ENCODE measurements at places on chromosomes 7 and 10.

GRCh38 chr10:1643161-1643907, 94.0 kb downstream of the ADARB2 start:
- DNase-seq = no peak

DNA sequence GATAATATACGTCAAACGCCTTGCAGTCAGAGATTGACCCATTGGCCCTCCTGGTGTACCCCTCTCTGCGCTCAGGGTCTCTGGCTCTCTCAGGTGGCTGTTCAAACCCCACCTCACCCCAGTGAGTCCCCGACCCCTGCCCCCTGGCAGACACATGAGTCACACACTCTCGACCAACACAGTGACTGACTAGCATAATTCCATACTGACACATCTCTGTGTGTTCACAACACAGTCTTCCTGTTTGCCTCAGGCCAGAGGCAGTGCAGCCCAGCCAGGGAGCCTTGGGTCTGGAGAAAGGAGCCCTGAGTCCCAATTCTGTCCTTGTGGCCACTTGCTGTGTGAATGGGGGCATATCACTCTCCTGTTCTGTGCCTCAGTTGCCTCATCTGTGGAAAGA, 40.1 kb downstream of the PALD1 start:
- DNase-seq = no peak

DNA sequence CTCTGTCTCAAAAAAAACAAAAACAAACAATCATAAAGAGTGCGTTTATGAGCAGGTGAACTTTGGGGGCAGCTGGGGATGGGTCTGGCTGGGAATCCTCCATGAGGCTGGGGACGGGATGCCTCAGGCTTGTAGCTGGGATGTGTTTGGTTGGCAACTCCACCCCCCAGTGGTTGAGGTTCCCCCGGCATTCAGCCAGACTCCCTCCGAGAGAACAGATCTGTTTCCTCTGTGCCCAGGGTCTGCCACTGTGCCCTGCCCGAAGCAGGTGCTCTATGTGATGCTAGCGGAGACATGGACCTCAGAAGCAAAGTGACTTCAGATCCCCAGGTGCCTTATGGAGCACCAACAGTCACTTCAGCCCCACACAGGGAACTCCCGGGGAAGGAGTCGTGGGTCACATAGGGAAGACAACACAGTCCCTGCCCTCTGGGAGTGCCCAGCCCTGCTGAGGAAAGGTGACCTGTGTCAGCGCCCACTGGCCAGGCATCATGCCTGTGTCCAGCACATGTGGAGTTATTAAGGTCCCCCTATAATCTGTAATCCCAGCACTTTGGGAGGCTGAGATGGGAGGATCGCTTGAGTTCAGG, 29.3 kb upstream of the GTF2IRD1 start:
- no peak for DNase-seq

- no peak for DNase-seq
These were observed 37.0 kb downstream of the CPVL start for GRCh38 chr7:29109358-29109757.

- no peak for DNase-seq
These were observed 43.5 kb upstream of the FXYD4 start for GRCh38 chr10:43327986-43328385.

- no peak for DNase-seq
These were observed 73.2 kb downstream of the WNT2 start for GRCh38 chr7:117249696-117250095.

GRCh38 chr7:151206914-151207313, 3.4 kb downstream of the H2BK1 start:
- peak; percentile 52 for DNase-seq

- no peak for DNase-seq
These were observed 1037.1 kb downstream of the REEP3 start for GRCh38 chr10:64558094-64558835.

DNA sequence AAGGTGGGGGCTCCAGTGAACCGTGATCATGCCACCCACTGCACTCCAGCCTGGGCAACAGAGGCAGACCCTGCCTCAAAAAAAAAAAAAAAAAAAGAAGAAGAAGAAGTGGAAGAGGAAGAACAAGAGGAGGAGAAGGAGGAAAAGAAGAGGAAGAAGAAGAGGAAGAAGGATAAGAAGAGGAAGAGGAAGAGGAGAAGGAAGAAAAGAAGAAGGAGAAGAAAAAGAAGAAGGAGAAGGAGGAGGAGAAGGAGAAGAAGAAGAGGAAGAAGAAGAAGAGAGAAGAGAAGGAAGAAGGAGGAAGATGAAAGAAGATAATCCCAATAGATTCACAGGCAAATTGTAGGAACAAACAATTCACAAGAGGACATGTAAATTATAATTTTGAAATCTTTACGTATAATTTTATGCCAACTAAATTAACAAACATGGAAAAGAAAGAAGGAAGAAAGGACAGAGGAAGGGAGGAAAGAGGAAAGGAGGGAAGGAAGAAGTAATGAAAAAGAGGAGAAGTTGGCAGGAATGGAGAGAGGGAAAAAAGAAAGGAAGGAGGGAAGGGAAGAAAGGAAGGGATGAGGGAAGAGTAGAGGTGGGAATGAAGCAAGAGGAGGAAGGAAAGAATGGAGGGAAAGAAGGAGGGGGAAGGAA, 3.5 kb downstream of the SVOPL start:
- DNase-seq = no peak

Data from activated CD4-positive, alpha-beta memory T cell treated with anti-CD3 and anti-CD28 coated beads, Interleukin-2, amount 10 ng/mL, durations not matched to agents 7 days and 5 days (primary cell).